ENCODE measurements at places on chromosomes 1 and 21.

GRCh38 chr1:212503714-212504113 is 71.0 kb downstream of the NENF start:
- no peak for DNase-seq

DNA sequence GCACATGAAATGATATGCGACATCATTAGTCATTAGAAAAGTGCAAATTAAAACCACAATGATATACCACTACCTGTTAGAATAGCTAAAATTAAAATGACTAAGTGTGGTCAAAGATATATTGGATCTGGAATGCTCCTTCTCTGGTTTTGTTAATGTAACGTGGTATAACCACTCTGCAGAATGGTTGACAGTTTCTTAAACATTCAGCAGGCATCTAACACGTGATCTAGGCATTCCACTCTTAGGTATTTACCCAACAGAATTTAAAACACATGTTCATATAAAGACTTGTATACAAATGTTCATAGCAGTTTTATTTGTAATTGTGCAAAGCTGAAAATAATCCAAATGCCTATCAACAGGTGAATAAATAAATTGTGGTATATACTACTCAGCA is 165.0 kb upstream of the PLXNA2 start:
- DNase-seq = no peak

DNA sequence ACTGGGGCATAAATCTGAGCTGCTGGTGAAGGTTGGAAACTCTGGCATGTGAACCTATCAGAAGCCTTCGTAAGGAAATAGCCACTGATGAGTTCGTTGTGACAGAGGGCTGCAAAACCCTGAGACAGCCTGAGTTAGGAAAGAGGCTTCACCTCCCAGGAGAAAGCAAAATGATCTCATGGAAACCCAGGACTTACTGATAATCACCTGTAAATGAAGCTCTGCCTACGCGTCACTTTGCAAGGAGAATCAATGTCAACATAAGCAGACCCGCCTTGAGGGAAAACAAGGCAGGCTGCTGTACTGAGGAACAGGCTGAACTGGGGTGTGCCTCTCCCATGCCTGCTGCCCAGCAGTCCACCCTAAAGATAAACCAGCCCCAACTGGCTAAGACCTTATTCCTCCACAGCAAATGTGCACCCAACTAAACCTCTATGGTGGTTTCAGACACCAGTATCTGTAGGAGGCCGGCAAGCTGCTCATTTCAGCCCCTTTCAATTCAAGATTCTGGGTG is 46.8 kb upstream of the SLC44A3 start:
- no peak for DNase-seq

- DNase-seq = no peak
Observed at GRCh38 chr21:42533306-42533962, 19.8 kb downstream of the SLC37A1 start.

DNA sequence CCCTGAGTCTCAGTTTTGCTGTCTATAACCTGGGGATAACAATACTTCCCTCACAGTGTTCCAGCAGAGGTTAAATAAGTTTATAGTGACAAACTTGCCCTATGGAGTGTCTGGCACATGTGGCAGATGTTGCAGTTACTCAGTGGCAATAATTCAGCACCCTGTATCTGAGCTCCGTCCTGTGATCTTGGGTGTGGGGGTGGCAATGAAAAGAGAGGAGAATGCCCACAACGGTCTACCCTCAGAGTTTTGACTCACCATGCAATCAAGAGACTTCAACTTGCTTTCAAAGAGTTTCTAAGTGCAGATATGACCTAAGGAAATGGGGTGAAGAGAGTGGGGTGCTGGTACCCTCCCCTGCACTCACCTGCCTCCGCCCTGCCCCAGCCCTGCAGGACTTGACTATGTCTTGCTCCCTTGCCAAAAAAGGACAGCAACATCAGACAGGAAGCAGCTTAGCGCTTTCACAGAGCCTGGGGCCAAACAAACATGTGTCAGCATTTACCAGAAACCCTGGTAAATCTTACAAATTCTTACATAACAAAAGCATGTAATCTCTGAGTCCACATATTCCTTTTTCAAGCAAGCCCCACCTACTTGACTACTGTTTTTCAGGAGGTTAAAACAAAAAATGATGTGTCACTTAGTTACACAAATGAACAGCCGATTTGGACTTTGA is 185.1 kb upstream of the CAMK1G start:
- DNase-seq = no peak

- DNase-seq = no peak
Observed at GRCh38 chr1:53144201-53144600, 1.8 kb upstream of the SLC1A7 start.

DNA sequence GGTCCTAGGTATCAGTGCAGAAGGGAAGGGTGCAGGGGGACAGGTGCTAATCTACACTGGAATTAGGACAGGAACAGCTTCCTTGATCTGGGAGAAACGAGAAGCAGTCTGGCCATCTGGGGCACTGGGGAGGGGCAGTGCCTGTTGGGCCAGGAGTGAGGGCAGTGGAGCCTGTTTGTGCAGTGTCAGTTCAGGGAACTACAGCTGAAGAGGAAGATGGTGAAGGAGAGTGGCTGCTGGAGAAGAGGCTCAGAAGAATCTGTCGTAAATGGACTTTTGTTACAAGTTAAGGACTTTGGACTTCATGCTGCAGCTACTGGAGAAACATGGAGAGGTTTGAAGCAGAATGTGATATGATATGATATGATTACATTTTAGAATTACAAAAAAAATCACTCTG is 3.2 kb upstream of the TNFSF4 start:
- no peak for DNase-seq

GRCh38 chr1:227401562-227402342 is 83.5 kb upstream of the CDC42BPA start:
- no peak for DNase-seq

DNA sequence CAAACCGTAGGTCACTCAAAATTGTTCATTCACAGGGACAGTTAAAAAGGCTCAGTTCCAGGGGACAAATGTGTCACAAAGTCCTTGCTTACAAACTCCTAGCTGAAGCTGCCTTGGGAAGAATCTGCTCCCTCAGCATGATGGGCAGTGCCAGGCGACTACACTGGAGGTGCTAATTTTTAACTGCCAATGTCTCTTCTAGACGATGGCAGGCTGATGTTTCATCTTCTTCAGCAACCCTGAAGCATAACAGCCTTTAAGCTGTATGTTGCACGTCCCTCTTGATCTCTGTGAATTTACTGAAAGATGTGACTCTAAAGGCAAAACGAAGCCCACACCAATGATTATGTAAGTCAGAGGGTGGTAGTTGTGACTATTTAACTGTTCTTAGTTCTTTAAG is 11.3 kb downstream of the COA7 start:
- DNase-seq = no peak
